T-helper 1 cell (primary cell): ENCODE measurements at places on chromosomes 5 and 9.

GRCh38 chr9:1096155-1096964 lies 46.2 kb downstream of the DMRT2 start:
- no peak for DNase-seq

DNA sequence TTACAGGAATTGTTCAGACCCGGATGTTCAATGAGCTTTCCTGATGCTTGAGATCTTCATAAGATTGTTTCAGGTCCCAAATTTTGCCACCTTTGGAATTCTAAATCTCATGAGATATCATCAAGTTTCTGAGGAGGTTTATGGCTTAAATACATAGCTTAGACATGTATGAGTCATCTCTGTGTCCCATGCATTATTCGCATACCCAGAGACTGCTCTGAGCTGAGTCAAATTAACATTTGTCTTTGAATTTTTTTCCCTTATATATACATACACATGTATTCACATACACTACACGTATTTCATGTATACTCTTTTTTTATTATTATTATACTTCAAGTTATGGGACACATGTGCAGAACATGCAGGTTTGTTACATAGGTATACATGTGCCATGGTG lies 744.6 kb downstream of the BRINP1 start:
- DNase-seq = no peak

GRCh38 chr5:57655228-57655627 lies 172.6 kb upstream of the ACTBL2 start:
- DNase-seq = no peak

- no peak for DNase-seq
Measured at GRCh38 chr5:96616801-96617200, 45.4 kb upstream of the CAST start.

GRCh38 chr5:81572201-81572600 lies 178.3 kb upstream of the ACOT12 start:
- DNase-seq = no peak

DNA sequence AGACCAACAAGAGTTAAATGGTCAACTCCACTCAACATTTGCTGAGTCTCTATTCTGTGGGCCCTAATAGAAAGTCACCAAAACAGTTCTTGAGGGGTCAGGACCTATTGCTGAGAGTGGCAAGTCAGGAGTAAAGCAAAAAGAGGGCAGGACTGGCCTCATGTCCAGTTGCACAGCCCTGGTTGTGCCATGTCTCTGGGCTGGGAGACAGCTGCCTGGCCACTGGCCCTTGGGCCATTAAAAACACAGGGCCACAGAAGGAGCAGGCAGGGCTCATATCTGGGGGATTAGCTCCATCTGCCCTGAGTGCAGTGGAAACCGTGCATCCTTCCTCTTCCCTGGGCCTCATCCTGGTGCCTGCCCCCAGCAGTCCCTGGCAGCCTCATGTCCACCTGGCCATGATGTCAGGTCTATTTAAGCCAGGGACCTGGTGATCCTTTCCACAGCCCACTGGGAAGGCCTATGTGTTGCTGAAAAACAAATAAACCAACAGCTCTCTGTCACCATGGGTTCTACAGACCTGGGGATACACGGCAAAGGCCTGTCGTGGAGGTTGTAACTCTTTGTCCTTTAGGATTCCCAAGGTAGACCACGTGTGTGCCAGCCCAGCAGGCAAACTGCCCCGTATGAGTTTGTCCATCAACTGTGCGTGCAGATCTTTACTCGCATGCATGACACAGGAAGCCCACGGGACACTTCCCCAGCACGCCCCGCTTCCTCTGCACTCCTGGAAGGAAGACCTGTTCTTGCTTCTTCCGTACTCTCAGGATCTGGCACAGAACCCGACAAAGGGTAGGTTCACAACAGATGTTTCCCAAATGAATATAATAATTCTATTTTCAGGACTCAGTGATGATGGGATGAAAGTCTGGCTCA lies 148.8 kb downstream of the MTX3 start:
- DNase-seq = no peak

DNA sequence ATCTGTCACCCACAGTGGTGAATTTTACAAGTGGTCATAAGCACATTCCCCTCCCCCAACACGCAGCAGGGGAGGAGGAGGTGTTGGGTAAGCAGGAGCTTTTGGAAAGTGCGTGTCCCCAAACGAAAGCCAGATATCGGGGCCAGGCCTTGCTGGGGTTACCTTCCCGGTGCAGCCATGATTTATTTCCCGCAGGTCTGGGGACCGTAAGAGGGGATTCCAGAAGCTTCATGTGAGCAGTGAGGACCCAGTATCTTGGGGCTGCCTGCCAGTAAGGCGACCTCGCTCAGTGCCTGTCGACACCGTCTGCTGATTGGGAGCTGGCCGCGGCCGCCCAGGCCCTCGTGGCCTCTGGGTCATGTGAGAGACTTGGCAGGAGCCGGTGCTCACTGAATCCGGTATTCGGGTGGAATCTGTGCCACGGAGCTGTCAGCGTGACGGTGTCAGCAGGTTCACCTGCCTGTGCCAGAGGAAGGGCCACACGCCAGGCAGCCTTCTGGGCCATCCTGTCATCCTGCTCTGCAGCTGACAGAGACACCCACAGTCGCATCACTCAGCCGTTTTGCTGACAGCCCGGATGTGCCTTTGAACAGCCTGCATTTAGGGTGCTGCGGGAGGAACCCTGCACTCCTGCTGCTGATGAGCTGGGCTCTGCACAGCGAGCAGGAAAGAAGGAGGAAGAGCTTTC lies 37.3 kb downstream of the SEC61B start:
- DNase-seq = peak; percentile 20

DNA sequence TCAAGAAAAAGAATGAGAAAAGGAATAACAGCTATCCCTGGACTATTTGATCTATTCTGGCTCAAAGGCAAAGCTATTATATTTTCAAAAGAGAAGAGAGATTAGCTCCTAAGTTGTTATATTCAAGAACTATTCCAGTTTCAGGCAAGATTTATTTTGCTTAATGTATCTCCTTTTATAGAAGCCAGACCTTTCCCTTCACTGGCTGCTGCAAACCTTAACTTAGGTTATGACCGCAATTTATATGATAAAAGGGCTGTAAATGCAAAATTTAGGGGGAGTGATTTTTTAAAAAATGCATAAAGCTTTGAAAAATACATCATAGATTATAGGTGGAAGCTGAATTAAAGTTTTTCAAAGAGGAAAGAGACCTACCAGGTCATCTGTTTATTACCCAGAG lies 97.8 kb downstream of the FBXL7 start:
- no peak for DNase-seq

GRCh38 chr5:20166456-20166855 lies 178.5 kb upstream of the CDH18 start:
- no peak for DNase-seq

DNA sequence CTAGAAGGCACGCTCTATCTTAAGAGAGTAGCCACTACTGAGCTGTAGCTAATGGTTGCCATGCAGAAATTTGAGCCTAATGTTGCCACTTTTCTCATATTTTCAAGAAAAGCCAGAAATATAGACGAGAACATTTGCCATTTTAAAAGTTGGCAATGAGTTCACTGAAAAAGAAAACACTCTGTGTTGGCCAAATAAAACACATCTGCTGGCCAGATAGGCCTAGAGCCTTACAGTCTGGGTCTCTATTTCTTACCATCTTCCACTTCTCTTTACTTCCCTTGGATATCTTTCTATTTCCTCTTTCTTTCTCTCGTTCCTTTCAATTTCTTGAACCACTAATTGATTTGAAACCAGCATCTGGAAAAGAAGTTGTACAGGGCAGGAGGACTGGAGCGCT lies 36.6 kb upstream of the VCAN start:
- DNase-seq = no peak

- no peak for DNase-seq
Measured at GRCh38 chr5:5424736-5425135, 2.3 kb downstream of the ICE1 start.

DNA sequence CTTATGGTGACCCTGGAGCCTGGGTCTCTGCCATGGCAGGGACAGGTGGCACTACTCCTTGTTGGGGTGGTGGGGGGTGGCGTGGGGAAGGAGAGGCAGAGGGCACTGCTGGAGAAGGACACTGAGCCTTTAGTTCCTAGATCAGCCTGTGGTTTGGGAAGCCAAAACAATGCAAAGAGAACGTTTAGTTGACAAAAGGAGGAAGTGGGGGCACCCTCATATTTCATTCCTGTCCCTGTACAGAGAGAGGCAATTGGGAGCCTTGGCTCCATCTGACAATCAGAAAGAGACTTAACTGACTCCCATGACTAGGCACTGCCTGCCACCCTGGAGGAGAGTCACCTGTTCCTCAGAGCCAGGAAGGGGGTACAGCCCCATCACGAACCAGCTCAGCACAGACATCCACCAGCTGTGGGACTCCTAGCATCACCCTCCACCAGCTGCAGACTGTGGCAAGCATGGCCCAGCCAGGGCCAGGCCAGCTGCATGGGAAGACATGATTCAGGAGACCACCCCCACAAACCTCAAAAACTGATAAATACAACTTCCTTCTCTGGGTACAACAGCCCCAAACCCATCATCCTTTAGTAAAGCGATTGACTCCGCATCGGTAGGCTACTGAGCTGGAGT lies 257.5 kb downstream of the HSPA4 start:
- DNase-seq = no peak

DNA sequence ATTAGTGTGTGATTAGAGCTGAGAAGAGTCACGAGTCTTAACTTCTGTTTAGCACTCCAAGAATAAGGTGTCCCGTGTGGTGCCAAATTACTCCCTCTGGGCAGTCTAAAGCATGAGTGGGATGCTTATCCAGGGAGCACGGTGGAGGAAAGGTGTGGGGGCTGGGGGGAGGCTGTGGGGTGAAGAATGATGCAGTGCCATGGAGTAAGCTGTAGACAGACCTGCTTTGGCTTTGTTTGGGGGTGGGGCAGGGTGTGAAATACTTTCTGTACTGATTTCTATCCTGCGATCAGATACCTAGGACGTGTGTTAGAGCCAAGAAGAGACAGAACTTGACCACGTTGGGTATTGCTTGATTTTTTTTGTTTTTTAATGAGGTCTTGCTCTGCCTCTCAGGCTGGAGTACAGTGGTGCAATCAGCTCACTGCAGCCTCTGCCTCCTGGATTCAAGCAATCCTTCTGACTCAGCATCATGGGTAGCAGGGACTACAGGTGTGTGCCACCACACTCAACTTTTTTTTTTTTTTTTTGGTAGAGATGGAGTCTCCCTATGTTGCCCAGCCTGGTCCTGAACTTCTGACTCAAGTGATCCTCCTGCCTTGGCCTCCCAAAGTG lies 232.8 kb downstream of the MAN2A1 start:
- DNase-seq = no peak
